ENCODE measurements at places on chromosomes 6 and 20.

DNA sequence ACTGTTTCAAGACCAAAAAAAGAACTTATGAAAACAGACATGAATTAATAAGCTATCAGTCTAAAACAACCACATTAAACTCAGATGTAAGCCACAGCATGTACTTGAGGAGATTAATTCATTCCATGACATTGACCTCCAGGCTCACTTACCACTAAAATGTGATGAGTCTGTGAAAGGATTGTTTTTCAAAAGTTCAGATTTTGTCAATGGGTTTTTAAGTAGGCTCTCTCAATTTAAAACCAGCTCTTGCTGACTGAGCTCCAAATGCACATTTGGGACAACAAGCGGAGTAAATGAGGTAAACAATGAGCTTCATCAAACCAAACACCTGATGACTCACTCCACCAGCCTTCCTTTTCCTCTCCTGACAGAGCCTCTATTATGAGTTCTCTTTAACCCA is 197.0 kb downstream of the SIM1 start:
- no peak for DNase-seq

- DNase-seq = no peak
These were observed 75.4 kb downstream of the ZNF133 start for GRCh38 chr20:18363708-18364107.

DNA sequence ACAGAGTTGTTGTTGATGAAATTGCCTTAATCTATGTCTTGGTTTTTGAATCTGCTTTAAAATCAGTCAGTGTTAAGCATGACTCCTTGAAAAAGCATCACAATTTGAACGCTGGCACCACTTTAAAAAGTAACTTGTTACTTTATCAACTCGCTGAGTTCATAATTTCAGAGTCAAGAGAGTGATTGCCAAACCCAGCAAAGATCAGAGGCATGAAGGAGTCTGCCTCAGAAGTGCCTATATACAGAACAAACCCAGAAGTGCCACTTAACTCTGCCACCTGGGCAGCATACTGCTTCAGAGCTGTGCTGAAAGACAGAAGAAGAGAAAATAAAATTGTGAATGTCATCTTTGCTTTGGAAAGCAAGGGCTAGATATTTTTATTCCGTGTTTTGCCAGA is 73.6 kb upstream of the HCRTR2 start:
- no peak for DNase-seq

- no peak for DNase-seq
These were observed 19.9 kb downstream of the FOXO3 start for GRCh38 chr6:108580646-108581045.

- DNase-seq = no peak
These were observed 24.4 kb downstream of the ANGPT4 start for GRCh38 chr20:891706-892080.

GRCh38 chr6:121579478-121579877 is 144.0 kb downstream of the GJA1 start:
- no peak for DNase-seq

- DNase-seq = no peak
These were observed 104.0 kb downstream of the TFAP2A start for GRCh38 chr6:10310826-10311225.

GRCh38 chr6:14865531-14866100 is 380.3 kb upstream of the JARID2 start:
- DNase-seq = no peak

DNA sequence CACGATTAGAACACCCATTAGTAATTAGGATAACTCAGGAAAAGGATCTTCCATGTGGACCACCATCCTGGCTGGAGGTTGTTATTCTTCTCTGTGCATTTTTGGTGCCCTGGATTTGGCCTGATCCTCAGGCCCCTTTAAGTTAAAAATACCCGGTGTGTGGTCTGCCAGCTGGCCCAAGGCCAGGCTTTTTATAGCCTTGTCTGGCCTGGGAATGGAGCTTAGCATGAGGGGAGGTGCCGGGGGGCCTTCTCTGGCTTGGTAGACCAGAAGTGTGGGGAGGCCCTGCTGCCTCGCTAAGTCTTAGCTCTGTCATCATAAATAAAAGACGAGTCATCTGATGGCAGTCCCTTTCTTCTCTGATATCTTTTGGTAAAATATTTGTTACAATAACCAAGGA is 71.4 kb downstream of the ARID1B start:
- DNase-seq = no peak

DNA sequence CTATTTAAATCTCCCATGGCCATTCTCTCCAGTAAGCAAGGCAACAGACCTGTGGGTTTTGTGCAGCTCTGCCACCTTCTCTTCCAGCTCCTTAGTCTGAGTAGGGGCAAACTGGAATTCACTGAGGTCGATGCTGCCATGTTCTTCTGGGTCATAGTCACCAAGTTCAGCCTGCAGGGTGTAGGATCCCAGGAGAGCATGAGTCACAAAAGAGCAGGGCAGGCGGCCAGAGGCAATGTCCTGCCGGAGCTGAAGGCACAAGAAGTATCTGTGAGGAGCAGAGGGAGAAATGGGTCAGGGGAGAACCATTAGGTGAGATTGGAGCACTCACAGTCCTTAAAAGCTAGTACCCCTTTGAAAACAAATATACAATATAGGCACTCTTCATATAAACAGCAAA is 73.7 kb downstream of the SMLR1 start:
- no peak for DNase-seq

- DNase-seq = no peak
These were observed 94.2 kb downstream of the TFAP2C start for GRCh38 chr20:56723331-56723730.

DNA sequence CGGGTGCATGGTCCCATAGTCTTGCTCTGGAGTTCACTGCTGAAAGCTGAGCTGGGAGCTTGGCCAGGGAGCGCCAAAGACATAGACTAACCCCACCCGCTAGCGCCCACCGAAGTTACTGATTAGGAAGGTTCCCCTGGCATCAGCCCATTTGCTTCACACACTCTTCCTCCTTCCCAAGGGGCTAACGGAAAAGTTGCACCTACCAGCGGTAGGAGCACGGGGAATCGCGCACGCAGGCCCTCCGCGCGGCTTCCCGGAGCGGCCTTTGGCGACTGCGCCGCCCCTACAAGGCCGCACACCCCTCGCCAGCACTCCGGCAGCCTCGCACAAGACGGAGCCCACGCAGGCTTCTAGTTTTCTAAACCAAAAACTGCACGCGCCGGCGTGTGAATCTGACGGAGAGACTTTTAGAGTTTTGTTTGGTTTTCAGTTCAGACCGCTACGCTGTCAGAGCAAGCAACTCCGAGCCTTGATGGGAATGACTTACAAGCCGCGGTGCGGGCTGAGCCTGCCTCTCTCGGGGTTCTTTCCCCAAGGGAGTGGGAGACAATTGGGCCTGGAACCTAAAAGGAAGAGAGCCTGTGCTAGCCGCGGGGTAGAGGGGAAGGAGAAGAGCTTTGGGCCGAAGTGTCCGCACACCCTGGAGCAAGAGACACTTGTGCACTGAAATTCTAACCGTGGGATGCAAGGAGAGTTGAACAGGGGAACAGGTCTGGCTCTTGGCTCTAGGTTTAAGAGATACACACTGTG is 891 bp upstream of the POU3F2 start:
- no peak for DNase-seq

- DNase-seq = no peak
These were observed 79.3 kb upstream of the SHLD1 start for GRCh38 chr20:5670874-5671273.

- DNase-seq = no peak
These were observed 391.4 kb downstream of the COL12A1 start for GRCh38 chr6:74814440-74814839.

- no peak for DNase-seq
These were observed 4.1 kb downstream of the TRDN start for GRCh38 chr6:123632641-123633040.

DNA sequence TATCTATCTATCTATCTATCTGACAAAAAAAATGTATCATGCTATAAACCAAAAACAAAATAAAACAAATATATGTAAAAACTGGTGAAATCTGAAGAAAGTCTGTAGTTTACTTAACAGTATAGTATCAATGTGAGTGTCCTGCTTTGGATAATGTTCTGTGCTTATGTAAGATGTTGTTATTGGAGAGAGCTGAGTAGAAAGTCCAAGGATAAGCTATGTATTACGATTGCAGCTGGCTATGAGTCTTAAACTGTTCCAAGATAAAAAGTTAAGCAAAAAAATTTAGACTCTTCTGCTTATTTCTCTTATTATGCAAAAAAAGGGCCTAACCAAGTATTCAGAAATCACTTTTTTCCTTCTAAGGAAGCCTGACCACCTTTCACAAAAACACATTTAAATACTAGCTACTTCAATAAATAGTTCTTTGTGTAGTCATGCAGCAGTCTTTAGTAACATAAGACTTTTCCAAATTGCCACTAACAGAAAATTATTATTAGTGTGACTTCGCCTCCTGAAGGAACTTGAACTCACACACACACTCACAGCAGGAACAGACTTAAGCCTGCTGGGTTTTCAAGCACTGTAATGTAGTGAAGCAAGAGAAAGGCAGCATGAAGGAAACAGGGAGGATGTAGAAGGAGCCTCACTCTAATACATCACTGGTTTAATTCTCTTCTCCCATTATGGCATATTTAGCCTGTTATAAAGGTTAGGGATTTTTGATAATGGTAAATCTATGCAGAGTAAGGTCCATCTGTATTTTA is 265.8 kb upstream of the GJE1 start:
- DNase-seq = no peak

GRCh38 chr6:163416557-163417253 is 2.2 kb downstream of the QKI start:
- peak; percentile 36 for DNase-seq

- DNase-seq = no peak
These were observed 95.7 kb downstream of the SLC24A3 start for GRCh38 chr20:19308146-19308545.

DNA sequence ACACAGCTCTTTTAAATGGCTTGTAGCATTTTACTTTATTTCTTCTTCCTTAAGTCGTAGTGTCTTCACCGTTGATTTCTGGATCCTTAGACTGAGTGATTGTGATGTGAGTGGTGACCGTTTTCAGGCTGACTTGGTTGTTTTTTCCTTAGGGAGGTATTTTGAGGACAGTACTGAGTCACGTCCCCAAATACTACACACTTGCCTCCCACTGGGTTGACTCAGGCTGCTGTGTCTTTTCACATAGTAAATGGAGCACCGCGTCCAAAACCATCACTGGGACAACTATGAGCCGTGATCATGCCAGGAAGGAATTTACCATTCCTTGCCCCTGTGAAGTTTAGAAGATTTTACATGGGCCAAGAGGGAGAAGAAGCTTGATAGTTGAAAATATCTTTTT is 174.1 kb downstream of the FARS2 start:
- DNase-seq = no peak

DNA sequence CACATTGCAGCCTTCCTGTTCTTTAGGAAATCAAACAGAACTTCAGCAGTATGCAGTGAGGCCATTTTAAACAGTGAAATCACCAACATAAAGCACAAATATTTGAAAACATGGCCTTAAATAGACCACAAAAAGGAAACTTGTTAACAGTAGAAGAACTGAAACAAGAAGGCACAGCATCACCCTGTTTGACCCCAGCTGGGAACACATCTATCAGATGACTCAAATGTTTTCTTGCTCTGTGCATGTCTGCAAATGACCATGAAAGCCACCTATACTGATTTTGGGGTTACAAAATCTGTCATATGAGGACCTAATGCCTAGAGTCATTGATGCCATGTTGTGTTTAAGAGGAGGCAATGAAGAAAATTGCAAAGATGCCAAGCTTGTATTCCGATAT is 123.8 kb upstream of the ADGRF1 start:
- DNase-seq = no peak

DNA sequence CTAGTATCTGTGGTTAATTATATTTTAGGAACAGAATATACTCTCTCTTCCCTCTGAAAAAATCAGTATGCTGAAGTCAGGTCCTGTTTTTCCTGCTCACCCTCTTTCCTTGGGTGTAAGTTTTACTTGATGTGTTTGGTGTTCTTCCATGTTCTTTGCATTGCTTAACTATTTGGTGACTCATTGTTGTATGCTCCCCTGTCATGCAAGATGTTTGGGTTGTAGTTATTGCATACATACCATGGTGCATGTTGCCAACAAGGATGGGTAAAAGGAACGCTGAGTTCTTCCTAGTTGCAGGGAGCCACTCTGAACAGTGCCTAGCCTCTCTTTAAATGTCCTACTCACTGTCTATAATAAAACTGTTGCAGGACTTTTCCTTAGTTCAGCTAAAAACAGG is 207.9 kb upstream of the LAMP5 start:
- DNase-seq = no peak

DNA sequence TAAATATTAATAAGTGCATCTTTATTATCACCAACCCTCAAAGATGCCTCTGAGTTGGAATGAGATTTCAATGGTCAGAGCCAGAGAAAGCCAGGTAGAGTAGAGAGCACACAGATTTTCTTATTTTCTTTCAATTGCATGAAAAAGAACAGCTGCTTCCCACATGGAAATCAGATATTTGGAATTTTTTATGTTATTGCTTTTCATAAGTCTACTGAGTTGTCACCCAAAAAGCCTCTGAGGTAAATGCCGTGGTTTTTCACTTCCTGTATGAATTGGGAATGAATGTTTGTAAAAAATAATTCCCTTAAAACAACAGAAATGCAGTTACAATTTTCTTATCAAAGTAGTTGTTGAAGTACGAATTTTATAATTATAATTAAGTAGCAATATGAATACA is 563.1 kb downstream of the RFPL4B start:
- no peak for DNase-seq

DNA sequence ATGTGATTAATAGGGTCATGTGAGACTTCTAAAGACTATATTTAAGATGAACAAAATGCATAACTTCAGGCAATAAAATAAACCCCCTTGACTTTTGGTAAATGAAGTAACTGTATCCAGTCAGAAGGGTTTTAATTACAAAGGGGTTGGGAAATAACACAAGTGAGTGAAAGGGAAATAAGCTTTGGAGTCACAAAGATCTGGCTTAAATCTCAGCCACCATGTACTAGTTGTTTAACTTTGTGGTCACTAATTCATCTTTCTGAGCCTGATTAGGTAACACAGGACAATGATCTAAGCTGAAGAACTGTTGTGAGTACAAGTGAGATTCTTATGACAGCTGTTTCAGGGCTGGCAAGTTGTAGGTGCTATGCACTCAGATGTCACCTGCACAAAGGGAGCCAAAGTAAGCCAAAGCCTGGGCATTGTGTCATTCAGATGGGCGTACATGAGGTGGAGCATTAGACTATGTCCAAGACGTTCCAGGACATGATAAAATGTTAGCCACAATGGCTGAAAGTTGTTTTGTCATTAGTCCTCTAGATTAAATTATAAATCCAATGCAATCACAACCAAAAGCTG is 13.8 kb downstream of the TOMM34 start:
- no peak for DNase-seq

- DNase-seq = no peak
These were observed 20.3 kb downstream of the ZMYND8 start for GRCh38 chr20:47336129-47336754.

GRCh38 chr6:104031346-104031745 is 828.4 kb downstream of the HACE1 start:
- DNase-seq = no peak

GRCh38 chr6:28000351-28001045 is 43.5 kb downstream of the OR2B6 start:
- DNase-seq = no peak

GRCh38 chr20:58988565-58988882 is 7.5 kb downstream of the NELFCD start:
- no peak for DNase-seq

GRCh38 chr20:25309395-25310267 is 61.7 kb downstream of the PYGB start:
- DNase-seq = no peak

Data from activated CD8-positive, alpha-beta memory T cell treated with anti-CD3 and anti-CD28 coated beads, Interleukin-2, amount 50 U/mL, for 4 hours (primary cell).